ENCODE measurements at places on chromosomes 7 and 10.

DNA sequence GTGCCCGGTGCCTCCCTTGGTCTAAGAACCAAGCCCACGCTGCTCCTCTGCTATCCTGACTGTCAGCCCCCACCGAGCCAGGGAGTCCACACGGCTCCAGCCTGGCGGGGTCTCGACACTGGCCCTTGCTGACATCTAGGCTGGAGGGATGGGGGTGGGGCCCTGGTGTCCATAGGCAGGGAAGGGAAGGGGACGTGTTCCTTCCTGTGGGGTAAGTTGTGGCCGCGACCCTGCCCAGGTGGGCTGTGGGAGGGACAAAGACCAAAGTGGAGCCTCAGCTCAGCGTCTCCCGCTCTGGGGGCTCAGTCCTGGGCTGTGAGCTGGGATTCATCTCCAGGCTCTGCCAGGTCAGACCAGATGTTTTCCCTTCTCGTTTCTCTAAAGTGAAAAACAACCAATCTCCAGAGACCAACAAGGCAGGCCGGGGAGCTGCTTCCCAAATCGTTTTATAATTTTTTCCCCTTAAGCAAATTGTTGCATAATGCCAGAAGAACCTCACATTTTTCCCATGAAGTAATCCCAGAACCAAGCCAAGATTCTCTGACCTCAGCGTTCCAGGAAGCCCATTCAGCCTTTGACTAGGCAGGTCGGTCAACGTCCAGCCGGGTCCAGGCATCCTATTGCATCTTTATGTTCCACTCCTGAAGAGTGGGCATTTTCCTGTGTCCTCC, 101.2 kb downstream of the RGS10 start:
- DNase-seq, result no peak
- no peaks in the 10 kb centered on the region for H3K36me3 ChIP-seq
- H3K27me3 ChIP-seq, result no peaks in the 10 kb centered on the region
- H3K4me1 ChIP-seq, result no peaks in the 10 kb centered on the region
- no peak overlapping the region for H3K27ac ChIP-seq

DNA sequence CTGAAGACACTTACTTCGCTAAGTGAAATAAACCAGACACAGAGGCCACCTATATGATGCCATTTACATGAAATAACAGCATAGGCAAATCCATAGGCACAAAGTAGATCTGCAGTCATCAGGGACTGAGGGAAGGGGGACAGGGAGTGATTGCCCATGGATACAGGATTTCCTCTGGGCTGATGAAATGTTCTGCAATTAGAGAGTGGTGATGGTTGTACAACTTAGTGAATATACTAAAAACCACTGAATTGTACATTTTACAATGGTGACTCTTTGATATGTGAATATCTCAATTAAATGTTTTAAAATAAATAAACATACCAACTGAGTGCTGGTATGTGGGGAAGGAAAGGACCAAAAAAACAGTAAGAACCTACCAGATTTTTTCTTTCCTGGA, 20.4 kb downstream of the PPA1 start:
- no peak for DNase-seq
- no peak overlapping the region for H3K4me3 ChIP-seq

DNA sequence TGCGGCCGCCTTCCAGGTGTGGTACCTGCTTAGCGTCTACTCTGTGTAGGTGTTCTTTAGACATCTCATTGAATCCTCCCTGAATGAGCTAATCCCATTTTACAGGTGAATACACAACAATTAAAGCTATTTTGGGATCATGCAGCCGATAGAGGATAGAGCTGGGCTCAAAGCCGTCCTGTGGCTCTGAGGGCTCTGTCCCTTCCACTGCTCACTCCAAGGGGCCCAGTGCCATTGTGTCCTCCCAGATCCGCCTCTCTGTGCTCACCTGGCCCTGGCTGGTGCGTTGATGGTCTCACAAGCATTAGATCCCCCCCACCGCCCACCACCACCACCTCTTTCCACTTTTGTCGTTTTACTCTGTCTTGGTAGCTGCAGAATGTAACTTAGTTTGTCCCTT, 13.1 kb downstream of the NPTX2 start:
- no peak for DNase-seq
- no peaks in the 10 kb centered on the region for H3K27me3 ChIP-seq
- H3K27ac ChIP-seq, result no peak overlapping the region
- no peak overlapping the region for H3K4me3 ChIP-seq
- no peaks in the 10 kb centered on the region for H3K36me3 ChIP-seq
- H3K4me1 ChIP-seq, result no peaks in the 10 kb centered on the region

- H3K27me3 ChIP-seq, result no peaks in the 10 kb centered on the region
- H3K4me3 ChIP-seq, result no peak overlapping the region
- DNase-seq, result no peak
- peaks cover 30% of the 10 kb centered on the region for H3K4me1 ChIP-seq
- peaks cover 3% of the 10 kb centered on the region for H3K36me3 ChIP-seq
These were observed 258.2 kb downstream of the MAD1L1 start for GRCh38 chr7:1974290-1975101.

GRCh38 chr10:114538181-114538906, 119.7 kb downstream of the ABLIM1 start:
- H3K4me3 ChIP-seq, result peak overlapping the region; percentile 25
- no peaks in the 10 kb centered on the region for H3K27me3 ChIP-seq
- peak; percentile 59 for DNase-seq
- no peaks in the 10 kb centered on the region for H3K36me3 ChIP-seq

GRCh38 chr7:97020996-97021746, 3.5 kb downstream of the DLX5 start:
- H3K36me3 ChIP-seq, result no peaks in the 10 kb centered on the region
- no peak for DNase-seq
- H3K27me3 ChIP-seq, result peaks cover 39% of the 10 kb centered on the region
- H3K27ac ChIP-seq, result no peak overlapping the region

DNA sequence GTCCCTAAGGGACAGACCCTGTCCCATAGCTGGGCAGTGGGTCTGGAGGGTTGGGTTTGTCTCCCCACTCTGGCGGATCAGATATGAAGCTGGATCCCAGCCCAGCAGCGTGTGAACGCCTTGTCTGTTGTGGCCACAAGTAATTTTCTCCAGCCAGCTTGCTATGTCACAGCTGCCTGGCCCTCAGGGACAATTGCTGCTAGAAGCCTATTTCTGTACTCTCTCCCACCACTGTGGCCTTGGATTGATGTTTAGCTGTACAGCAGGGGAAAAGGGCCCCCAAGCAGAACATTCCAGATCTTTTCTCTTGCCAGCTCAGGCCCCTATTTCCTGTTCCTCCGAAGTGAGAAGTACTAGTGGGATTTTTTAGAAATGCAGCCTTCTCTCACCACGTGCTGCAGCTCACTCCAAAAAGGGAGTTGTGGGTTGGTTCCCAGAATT, 53.5 kb upstream of the WAC start:
- H3K36me3 ChIP-seq, result no peaks in the 10 kb centered on the region
- H3K27me3 ChIP-seq, result no peaks in the 10 kb centered on the region
- no peak overlapping the region for H3K4me3 ChIP-seq
- no peak overlapping the region for H3K27ac ChIP-seq

- no peaks in the 10 kb centered on the region for H3K27me3 ChIP-seq
- no peaks in the 10 kb centered on the region for H3K4me1 ChIP-seq
- H3K27ac ChIP-seq, result no peak overlapping the region
- no peaks in the 10 kb centered on the region for H3K36me3 ChIP-seq
- no peak overlapping the region for H3K4me3 ChIP-seq
These were observed 7.0 kb downstream of the AIMP2 start for GRCh38 chr7:6015917-6016652.

DNA sequence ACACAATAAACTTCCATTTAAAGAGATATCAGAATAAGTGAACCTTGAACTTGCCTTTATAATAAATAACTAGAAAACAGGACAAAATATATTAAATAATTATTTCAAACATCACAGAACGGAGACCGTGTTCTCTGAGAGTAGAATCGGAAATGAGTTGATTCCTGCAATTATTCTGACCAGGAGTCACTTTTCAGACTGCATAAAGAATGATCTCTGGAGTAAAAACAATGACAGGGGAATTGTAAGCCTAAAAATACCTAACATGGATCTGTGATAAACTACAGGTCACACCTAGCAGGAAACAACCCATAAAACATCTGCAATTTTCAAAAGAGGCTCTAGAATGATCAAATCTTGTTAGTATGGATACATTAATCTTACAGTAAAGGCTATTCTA, 577.5 kb upstream of the SORCS1 start:
- no peak overlapping the region for H3K27ac ChIP-seq
- H3K4me1 ChIP-seq, result no peaks in the 10 kb centered on the region
- no peak for DNase-seq
- no peaks in the 10 kb centered on the region for H3K27me3 ChIP-seq

DNA sequence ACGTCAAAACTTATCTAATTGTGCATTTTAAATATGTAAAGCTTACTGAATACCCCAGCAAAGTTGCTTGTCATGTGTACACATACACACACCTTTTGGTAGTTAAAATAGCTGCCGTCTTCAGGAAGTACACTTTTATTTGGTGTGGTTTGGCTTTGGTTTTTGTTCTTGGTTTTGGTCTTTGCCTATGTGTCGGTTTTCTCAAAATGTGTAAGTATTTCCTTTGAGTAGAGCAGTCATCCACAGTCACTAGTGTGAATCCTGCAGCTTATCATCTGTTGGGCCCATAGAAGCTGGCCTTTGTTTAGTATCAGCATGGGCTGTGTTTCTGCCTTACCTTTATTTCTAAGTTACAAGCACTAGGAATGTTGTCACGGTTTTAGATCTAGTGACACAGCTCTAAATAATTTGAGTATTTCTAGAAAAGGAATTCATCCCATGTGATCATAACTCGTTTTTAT, 35.3 kb downstream of the NET1 start:
- peak; percentile 71 for DNase-seq
- peaks cover 24% of the 10 kb centered on the region for H3K4me1 ChIP-seq
- peak overlapping the region; percentile 78 for H3K27ac ChIP-seq
- H3K36me3 ChIP-seq, result no peaks in the 10 kb centered on the region
- H3K27me3 ChIP-seq, result no peaks in the 10 kb centered on the region
- peak overlapping the region; percentile 79 for H3K4me3 ChIP-seq

DNA sequence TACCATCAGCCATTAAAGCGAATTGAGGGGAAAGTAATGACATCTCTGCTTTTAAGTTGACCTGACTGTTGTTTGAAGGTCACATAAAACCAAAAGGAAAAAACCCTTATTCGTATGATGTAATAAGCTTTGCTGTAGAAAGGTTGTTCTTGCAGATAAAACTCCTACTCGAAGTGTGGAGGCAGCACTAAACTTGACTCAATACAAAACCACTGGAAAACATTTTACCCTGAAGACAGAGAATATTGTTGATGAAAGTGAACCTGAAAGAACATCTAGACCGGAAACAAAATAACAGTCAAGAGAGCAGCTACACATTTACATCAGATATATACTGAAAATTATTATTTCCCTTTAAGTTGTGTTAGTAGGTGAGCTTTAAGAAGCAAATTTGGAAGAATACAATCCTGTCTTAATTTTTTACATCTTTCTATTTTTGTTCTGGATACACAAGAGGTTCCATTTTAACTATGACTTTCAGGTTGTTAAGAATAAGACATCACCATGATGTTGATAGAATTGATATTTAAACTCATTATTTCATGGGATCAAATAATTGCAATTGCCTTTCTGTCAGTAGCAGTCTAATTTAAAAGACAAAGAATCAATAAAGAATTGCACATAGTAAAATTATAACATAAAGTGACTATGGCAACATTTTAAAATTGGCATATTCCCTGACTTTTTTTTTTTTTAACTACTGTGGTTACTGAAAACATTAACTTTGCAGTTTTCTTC, 6.4 kb downstream of the ETV1 start:
- no peak overlapping the region for H3K4me3 ChIP-seq
- no peak for DNase-seq
- H3K4me1 ChIP-seq, result no peaks in the 10 kb centered on the region
- no peak overlapping the region for H3K27ac ChIP-seq
- H3K36me3 ChIP-seq, result no peaks in the 10 kb centered on the region

- DNase-seq, result no peak
- peaks cover 64% of the 10 kb centered on the region for H3K36me3 ChIP-seq
- H3K27ac ChIP-seq, result no peak overlapping the region
- H3K4me1 ChIP-seq, result no peaks in the 10 kb centered on the region
These were observed 13.4 kb downstream of the RPP30 start for GRCh38 chr10:90885176-90885575.

- no peak overlapping the region for H3K4me3 ChIP-seq
- DNase-seq, result no peak
- H3K4me1 ChIP-seq, result no peaks in the 10 kb centered on the region
- H3K36me3 ChIP-seq, result no peaks in the 10 kb centered on the region
- H3K27ac ChIP-seq, result no peak overlapping the region
These were observed 654.7 kb upstream of the ZWINT start for GRCh38 chr10:57015595-57016318.

DNA sequence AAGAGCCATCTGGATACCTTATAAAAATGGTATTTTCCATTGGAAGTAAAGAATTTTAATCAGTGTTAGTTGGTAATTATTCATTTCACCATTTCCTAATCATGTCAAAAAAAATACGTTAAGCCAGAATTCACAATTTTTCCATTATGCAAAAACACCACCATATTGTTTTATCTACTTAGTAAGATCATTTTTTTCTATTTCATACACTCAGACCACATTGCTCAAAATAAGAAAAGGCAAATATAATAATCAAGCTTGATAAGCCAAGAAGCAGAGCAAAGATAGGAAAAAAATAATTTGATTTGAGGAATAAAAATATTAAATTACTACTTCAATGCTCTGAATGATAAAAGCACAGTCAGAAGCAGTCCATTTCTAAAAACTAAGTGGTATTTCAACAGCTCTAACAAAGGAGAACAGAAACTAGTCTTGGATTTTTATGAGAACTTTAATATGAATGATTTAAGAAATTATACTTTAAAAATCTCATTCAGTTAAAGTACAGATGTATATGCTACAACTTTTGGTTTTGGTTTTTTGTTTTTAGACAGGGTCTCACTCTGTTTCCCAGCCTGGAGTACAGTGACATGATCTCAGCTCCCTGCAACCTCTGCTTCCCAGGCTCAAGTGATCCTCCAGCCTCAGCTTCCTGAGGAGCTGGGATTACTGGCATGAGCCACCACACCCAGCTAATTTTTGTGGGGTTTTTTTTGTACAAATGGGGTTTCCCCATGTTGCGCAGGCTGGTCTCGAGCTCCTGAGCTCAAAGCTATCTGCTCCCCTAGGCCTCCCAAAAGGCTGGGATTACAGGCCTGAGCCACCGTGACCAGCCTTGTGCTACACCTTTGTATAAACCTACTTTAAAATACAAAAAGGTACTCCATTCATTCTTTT, 46.6 kb downstream of the LRRN3 start:
- no peak overlapping the region for H3K4me3 ChIP-seq
- H3K27me3 ChIP-seq, result no peaks in the 10 kb centered on the region
- DNase-seq, result no peak
- H3K27ac ChIP-seq, result no peak overlapping the region

Data from naive thymus-derived CD4-positive, alpha-beta T cell (primary cell).